ENCODE measurements at places on chromosomes 2 and 18.

DNA sequence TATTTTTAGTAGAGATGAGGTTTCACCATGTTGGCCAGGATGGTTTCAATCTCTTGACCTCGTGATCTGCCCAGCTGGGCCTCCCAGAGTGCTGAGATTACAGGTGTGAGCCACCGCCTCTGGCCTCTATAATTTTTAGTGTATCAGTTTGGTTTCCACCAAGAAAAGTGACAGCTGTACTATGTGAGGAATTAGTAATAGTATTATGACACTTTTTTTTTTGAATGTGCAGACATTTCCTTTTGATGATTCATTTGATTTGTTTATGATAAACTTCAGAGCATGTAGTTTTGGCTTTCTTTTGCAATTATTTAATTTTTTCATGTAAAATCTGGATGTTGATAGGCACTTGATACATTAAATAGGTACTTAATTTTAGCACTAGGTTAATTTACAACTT, 61.5 kb downstream of the PTPN4 start:
- DNase-seq, result no peak

- no peak for DNase-seq
Observed at GRCh38 chr2:36912695-36913094, 53.6 kb downstream of the STRN start.

DNA sequence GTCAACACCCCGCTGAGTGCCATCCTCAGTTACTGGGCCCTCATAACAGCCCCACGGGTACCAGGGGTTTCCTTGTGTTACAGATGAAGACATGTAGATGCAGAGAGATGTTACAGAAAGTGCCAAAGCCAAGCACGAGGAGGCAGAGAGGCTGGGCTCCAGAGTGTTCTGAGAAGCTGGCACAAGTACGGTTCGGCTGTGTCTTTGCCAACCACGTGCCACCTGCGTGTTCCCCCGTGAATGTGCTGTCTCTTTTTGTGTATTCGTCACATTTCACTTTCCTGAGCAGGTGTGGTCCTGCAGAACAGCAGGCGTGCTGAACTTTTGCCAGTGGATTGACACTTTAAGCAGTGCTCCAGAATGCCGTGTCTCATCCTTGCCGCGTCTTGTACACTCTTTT, 124.6 kb downstream of the NCK2 start:
- no peak for DNase-seq

GRCh38 chr2:160328811-160329527, 128.9 kb upstream of the ITGB6 start:
- no peak for DNase-seq

DNA sequence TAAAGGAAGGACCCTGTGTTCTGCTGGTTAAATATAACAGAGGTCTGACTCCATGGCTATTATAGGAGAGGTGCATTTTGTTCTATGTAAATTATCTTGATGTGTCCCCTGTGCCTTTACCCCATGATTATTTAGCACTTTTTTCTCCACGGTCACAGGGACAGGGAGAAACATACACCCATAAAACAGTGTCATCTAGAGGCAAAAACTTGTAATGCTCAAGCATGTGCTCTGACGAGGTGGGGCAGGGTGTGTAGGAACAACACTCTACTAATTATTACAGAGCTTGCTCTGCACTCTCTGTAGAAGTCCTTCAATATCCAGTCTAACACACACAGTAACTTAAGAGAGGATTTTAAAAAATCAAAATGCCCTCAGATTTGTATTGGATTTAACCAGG, 187.9 kb downstream of the NEDD4L start:
- DNase-seq, result no peak

GRCh38 chr2:230770804-230771203, 58.2 kb downstream of the CAB39 start:
- no peak for DNase-seq

GRCh38 chr18:12074736-12075135, 18.9 kb upstream of the ANKRD62 start:
- DNase-seq, result no peak

GRCh38 chr2:163990101-163990500, 254.3 kb upstream of the FIGN start:
- no peak for DNase-seq

DNA sequence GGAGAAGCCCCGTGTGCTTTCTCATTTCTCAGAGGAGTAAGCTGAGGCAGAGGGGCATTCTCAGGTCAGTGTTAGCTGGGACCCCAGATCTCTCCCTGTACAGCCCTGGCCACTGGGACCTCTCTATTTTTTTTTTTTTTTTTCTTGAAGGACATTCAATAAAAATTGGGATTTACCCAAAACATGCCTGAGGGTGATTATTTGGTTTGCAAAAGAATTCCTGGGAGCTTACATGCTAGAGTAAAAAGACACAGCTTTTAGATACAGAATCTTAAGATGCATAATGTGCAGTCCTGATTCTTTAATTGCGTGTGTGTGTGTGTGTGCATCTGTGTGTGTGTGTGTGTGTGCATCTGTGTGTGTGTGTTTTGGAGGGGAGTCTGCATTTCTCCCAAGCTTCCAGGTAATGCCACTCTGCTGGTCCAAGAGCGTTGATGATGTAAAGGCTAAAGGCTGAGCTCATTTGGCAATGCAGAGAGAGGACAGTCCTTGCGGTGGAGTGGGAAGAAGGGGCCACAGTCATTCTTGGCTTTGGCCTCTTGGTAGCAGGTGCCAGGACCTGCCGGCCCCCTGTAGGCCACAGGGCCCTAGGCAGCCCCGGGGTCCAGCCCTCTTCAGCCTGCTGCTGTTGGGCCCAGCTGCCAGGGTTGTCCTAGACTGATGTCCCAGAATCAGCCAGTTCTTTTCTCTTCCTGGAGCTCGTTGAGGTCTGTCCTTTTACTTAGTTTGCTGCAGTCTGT, 74.1 kb upstream of the MCFD2 start:
- DNase-seq, result no peak
